ENCODE measurements at places on chromosomes 5 and 9.

DNA sequence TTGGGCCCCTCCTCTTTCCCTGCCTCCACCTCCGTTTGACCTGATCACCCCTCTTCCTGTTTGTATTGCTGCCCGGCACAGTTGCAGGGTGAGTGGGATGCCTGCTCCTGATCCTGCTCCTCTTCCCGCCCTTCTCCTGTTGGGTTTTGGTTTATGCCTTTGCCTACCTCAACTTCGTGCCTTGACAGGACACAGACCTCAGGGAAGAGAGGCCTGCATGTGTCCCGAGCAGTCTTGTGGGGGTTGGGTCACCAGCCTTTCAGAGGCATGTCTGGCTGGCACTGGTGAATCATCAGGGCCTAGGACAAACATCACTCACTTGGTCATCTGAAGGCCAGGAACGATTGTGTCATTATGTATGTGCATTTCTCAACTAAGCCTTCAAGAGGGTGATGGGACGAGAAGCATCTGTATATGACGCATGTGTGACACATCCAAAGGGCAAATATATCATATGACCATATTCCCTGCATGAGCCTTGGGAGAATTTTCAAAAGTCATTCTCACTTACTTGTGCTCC, 56.9 kb downstream of the NPR3 start:
- no peak for DNase-seq

DNA sequence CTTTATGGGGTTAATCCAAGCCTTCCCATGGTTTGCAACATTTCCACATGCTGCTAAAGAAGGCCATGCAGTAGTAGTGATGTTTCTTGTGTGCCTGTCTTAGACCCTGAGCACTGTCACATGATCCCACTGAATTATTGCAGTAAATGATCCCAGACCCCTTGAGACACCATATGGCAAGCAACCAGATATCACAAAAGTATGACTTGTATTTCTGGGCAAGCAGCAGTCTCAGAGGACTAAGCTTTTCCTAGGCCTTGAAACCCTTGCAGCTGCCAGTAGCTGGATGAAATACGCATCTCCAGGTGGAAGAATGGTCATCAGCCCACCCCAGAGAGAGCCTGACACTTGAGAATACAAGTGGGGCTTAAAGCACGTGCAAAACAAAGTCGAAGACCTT, 41.8 kb downstream of the CDO1 start:
- no peak for DNase-seq

DNA sequence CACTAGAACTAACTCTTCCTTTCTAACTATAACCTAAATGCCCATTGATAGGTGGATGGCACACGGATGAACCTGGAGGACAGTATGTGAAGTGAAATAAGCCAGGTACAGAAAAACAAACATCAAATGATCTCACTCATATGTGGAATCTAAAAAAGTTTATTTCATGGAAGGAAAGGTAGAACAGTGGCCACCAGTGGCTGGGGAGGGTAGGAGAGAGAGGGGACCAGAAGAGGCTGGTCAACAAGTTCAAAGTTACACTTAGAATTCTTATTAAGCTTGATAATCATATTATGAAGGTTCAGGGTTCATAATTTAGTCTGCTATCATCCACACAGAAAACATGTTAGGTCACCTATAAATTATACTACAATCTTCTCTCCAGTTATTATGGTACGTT, 107.6 kb upstream of the SLC12A2 start:
- DNase-seq = no peak

- no peak for DNase-seq
Measured at GRCh38 chr9:1048231-1048619, 1.9 kb upstream of the DMRT2 start.

Measured in activated CD8-positive, alpha-beta memory T cell treated with anti-CD3 and anti-CD28 coated beads, Interleukin-2, amount 50 U/mL, for 4 hours (primary cell).